GM12865 (cell line): ENCODE measurements at places on chromosomes 11 and 22.

- no peak for DNase-seq
Measured at GRCh38 chr11:114095899-114096298, 36.4 kb downstream of the ZBTB16 start.

DNA sequence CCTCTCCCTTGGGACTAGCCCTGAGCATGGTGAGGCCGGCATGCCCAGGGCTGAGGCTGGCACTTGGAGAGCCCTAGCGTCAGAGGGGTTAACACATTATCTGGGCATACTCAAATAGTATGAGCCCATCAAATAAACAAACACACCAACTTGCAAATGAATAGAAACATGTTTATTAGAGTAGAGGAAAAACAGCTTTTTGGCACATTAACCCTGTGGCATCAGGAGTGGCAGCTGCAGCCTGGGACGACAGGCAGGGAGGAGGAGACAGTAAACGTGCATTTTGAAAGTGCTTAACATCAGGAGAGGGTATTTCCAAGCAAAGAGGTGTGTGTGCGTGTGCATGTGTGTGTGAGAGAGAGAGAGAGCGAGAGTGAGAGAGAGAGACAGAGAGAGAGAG lies 684.9 kb downstream of the NTM start:
- DNase-seq: no peak

GRCh38 chr11:130865774-130866114 lies 50.5 kb downstream of the SNX19 start:
- no peak for DNase-seq

GRCh38 chr11:128195057-128195751 lies 392.2 kb downstream of the ETS1 start:
- DNase-seq: peak; percentile 9

DNA sequence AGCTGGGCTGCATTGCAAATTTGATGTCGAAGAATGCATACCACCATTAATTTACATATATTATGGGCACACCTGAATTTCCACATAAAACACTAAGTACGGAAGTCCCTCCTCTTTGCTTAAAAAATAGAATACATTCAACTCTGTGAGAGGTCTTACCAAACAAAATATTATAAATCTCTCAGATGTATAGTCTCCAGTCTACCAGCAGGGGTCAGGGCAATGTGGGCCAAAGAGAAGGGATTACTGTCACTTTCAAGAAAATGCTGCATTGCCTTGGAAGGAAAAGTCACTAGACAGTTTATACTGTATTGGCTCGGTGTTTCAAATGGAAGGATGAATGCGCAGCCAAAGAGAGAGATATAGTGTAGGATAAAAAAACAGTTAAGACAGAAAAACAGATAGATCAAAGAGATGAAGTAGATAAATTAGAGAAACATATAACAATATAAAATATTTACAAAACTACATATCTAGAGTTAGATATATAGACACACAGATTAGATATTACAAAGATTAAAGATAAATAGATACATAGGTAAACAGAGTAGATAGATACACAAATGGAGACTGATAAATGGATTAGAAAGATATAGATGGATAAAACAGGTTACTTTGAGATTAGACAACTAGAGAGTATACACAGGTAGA lies 20.9 kb downstream of the SERGEF start:
- peak; percentile 71 for DNase-seq

- DNase-seq: no peak
Measured at GRCh38 chr11:76623171-76623883, 47.2 kb downstream of the LRRC32 start.

DNA sequence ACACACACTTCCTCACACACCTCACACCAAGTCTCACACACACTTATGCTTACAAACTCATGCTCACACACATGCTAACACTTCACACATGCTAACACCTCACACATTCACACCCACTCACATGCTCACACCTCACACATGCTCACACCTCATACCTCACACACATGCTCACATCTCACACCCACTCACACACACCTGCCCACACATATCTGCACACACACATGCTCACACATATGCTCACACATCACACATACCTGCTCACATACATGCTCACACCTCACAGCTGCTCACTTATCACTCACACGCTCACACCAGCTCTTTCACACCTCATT lies 4.5 kb upstream of the MYBPC3 start:
- DNase-seq: no peak

DNA sequence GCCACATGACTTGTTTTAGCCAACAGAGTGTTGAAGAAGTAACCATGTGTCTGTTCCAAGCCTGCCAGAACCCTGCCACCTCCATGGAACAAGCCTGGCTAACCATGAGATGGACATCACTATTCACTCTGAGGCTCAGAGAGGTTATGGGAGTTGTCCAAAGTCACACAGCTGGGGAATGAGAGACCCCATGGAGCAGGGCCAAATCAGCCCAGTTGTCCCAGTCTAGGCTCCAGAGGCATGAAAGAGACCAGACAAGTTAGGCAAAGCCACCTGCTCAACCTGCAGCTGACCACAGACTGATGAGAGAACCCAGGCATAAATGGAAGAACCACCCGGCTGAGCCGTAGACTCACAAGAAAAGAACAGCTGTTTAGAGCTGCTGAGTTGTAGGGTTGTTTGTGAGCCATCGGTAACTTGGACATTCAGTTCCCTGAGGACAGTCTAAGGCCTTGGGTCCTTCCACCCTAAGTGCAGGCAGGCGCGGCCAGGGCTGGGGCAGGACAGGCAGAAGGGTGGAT lies 74.7 kb upstream of the PHF21B start:
- DNase-seq: no peak

- no peak for DNase-seq
Measured at GRCh38 chr11:55652560-55652959, 4.4 kb downstream of the OR4S2 start.

- DNase-seq: no peak
Measured at GRCh38 chr11:12981676-12982522, 27.2 kb upstream of the RASSF10 start.

DNA sequence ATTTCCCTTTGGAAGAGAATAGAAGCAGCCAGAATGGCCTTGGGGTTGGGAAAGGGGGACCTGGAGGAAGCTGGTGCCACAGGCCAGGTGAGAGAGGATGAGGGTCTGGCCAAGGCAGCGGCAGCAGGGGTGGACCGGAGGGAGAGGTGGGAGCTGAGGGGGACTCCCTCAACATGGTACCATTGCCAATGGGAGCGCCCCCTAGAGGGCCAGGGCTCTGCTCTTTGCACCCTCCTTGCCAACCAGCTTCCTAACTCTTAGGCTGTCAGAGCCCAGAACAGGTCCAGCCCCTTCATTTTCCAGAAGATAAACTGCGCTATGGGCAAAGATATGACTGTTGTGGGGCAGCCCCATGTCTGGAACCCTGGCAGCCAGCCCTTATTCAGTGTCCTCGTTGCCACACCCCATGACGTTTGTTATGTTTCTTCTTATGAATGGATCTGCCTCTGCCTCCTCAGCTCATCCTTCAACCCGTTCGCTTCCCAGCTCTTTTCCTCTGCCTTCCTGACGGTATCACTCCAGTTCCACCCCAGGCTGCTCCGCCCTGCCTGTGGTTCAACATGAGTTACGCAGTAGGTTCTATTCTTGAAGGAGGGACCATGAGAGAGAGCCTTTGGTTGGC lies 185.2 kb downstream of the GRIK4 start:
- DNase-seq: no peak

- DNase-seq: no peak
Measured at GRCh38 chr11:106920899-106921509, 97.3 kb downstream of the GUCY1A2 start.

DNA sequence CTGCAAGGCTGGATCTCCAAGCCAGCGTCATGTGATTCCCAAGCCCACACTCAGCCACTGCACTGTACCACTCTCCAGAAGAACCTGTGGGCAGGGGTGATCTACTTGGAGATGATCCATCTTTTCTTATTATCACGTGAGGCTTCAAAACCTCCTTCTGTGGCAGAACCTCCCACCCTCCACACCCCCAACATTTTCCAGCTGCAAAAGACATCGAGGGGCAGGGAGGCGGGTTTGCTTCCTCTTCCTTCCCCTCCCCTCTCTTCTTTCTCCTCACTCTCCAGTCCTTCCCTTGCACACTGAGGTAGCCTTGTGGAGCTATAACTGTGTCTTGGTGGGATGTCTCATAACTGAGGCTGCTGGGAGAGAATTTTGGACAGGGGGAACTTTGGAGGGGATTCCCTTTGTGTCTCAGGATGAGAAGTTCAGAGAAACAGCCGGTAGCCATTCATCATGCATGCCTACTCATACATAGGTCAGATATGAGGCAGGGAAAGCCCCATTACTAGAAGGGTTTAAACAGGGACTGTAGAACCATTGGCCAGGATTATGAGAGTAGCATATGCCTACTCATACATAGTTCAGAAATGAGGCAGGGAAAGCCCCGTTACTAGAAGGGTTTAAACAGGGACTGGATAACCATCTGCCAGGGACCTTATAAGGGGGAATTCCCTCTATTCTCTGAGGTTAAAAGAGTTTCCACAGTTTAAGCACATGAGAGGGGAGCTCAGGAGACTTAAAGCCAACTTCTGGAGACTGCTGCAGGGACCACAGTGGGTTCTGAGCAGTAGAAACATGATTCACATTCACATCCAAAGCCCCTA lies 420.7 kb upstream of the CADM1 start:
- peak; percentile 96 for DNase-seq

DNA sequence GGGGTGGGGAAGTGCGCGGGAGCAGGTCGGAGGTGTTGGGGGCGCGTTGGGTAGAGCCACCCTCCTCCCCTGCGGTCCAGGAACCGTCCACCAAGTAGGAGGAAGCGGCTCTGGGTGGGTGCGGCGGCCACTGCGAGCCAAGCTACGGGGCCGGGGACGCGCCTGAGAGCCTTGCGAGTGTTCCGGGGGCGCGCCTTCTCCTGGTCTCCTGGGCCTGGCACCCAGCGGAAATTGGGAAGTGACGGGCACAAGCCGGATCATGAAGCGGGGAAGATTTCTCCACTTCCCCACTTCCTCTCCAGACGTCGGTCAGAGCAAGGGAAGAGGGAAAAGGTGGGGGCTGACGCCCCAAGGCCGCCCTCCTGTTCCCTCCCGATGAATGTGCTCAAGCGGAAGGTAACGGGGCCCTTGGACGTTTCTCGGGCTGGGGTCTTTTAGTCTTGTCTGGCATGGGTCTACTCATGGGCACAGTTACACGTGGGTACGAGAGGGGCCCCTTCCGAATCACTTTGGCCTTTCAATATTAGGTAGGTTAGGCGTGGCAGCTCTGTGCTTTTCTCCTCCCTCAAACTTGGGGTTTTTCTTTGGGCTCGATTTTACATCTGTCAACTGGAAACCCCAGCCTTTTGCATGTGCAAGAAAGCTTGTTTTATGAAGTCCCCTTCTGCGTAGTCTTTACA lies 865 bp downstream of the RBM14 start:
- no peak for DNase-seq
